ENCODE measurements at places on chromosomes 7 and 10.

- DNase-seq, result no peak
Observed at GRCh38 chr7:34916267-34916666, 121.0 kb downstream of the DPY19L1 start.

DNA sequence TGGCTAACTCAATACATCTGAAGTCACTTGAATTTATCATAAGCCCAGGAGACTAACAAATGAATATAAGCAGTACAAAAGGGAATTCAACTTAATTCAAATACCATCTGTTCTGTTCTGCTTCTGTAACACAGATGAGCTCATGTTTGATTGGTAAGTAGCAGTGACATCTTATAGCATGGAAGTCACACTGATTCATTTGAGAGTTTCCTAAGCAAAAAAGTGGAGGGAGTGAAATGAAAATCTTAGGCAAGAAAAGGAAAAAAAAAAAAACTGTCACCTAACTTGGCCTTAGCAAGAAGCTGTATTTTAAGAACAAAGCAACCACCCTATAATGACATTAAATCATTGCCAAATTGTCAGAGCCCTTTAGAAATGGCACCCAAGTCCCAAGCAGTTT, 49.5 kb downstream of the SMURF1 start:
- DNase-seq, result no peak

DNA sequence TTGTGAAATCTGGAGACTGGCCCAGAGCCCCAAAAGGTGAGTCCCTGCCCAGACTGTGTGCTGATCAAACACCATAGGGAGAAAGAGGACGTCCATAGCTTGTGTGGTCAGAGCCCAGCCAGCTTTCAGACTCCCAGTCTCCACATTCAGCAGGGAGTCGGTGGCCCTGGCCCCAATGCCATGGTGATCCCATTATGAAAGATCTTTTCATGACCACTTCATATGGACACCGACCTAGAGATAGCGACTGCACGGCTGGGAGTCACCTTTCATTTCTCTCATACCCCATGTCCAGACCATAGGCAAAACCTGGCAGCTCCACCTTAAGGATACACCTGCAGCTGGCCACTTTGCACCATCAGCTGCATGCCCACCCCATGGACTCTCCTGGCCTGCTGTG, 126.4 kb downstream of the ARHGAP22 start:
- no peak for DNase-seq

GRCh38 chr10:22986771-22987542, 59.1 kb downstream of the ARMC3 start:
- DNase-seq, result peak; percentile 43

DNA sequence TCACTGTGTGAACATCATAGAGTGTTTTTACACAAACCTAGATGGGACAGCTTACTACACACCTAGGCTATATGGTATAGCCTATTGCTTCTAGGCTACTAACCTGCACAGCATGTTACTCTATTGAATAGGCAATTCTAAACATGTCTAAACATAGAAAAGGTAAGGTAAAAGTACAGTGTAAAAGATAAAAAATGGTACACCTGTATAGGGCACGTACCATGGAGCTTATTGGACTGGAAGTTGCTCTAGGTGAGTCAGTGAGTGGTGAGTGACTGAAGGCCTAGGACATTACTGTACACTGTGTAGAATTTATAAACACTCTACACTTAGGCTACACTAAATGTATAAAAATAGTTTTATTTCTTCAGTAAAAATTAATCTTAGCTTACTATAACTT, 182.0 kb upstream of the THSD7A start:
- DNase-seq, result no peak

DNA sequence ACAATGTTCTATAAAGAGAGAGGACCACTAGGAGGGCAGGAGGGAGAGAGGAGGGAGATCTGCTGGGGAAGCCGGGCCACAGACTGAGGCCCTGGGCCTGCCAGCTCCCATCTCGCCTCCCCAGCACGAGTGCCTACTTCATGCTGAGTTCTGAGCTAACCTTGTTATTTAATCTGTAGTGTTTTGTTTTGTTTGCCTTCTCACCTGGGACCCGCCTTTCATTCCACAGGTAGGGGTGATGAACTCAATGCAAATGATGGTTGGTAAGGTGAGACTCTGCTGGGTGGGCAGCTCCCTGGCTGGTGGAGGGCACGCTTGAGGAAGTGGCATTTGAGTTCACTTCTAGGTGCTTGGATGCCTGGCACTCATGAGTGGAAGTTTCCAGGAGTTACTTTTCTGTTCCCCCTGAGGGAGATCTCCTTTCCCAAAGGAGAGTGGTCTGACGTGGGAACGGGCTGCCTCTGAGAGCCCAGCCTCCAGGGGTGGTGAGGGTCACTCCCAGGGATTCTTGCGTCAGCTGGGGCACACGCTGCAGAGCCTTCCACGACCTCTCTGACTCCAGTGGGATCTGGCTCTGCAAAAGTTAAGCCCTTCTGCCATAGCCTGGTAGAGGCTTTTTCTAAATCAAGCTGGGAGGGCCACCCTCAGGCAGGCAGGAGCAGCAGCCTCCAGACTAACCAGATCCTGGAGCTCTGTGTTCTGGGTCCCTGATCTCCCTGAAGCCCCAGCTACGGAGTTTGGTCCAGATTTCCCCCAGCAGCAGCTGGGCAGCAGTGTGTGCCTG, 22.4 kb downstream of the UBTD1 start:
- no peak for DNase-seq

Data from NCI-H1105 (cell line).